ENCODE measurements at places on chromosomes 4 and X.

DNA sequence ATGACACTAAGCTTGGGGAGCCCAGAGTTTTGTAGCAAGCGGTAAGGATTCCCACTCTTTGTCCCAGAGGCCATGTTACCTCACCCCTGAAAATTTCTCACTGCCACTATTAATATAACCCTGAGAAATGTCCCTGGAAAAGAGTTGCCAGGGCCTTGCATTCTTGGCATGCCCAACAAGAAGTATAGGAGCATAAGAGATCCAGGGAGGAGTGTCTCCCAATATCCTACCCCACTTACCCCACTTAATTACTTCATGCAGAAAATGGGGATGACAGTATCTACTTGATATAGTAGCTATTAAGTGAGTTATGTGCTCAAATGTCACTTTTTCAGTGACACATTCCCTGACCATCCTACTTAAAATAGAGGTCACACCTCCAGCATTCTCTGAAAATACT, 120.5 kb upstream of the C1GALT1C1 start:
- no peak for DNase-seq

- DNase-seq = no peak
Observed at GRCh38 chr4:22514481-22514880, 1.4 kb downstream of the ADGRA3 start.

- DNase-seq = no peak
Observed at GRCh38 chr4:14383652-14384051, 618.6 kb upstream of the CPEB2 start.

DNA sequence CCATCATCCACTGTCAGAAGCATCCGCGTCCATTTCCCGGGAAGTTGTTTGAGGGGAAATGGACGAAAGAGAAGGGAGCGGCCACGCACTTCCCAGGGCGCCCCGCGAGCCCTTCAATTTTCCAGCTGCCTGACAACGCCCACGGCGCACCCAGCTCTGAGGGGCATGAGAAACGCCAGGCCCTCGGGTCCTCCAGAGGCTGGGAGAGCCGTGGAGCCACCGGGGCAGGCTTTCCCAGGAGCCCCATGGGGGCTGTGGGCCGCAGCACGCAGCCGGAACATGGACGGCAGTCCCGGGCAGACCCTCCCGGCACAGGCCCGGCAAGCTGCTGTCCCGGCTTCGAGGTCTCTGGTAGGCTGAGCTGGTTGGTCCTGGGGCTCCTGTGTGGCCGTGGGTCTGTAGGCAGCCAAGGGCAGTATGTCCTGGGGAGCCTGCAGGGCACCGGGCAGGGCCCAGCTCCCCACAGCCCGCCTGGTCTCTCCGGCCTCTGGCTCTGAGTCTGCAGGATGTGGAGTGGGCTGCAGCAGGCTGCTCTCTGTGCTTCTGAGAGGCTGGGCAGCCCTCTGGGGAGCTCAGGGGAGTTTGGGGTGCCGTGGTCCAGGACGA, 115.2 kb downstream of the FAM53A start:
- DNase-seq = no peak

DNA sequence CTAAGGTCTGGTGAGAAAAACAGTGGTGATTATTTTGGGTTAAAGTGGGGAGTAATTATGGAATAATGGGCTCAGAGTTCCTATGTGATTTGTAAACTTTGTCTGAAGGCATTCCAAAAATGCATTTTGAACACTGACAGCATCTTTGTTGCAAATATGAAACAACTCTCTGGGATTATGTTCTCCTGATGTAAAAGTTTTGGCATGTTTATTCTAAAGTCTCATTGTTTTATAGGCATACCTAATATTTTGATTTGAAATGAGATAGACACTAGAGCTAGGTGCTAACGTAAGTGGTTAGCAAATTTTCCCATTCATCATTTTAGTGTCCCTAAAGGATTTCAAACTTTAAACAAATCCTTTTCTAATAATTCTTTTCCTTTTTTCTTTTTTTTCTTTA, 140.9 kb upstream of the ANXA3 start:
- no peak for DNase-seq

GRCh38 chr4:28682847-28683246, 1822.2 kb downstream of the STIM2 start:
- no peak for DNase-seq

- no peak for DNase-seq
Observed at GRCh38 chr4:109011241-109012026, 248.6 kb upstream of the ETNPPL start.

DNA sequence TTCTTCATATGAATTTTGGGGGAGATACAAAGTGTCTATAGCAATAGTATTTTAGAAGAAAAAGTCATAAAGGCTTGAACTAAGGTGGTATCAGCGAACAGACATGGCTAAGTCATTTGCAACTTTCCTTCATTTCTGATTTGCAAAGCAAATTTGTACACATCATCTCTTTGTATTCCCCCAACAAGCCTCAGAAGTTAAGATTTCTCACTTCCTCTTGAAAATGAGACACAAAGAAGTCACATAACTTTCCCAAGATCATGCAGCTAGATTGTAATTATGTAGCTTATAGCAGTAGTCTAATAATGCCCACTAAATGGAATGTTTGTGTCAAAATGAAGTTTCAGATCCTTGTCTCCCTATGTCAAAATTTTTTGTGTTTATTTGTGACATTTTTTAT, 709.8 kb upstream of the HS3ST1 start:
- no peak for DNase-seq

DNA sequence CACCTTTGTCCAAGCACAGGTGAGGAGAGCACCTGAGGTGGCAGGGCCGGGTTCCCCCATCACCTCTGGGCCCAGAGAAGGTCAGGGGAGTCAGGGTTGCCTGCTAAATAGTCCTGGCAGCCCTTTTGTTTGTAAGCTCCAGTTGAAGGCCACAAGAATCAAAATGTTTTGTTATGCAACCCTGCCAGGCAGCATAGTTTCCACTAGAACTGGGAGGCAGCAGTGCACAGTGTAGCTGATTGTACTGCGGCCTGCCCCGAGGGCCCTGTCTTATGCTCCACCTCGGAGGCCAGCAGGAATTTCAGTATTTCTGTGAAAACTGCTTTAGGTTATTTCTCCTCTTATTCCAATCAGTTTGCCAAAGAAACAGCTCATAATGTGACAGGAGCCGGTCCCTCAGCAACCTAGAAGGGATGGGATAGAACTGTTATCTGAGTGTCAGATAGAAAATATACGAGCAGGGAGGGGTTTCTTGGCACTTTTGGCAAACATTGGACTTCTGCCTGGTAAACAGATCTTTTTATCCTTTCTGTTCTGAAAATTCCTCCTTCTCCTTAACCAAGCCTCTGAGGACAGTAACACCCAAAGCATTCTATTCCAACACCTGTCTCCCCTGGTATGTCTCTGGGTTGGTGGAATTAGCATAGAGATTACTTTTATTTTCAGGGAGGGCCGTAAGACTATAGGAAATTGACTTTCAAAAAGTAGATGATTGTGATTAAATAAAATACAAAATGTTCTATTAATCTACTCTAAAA, 93.6 kb downstream of the LNX1 start:
- no peak for DNase-seq

- no peak for DNase-seq
Observed at GRCh38 chrX:63754136-63754859, 30.7 kb downstream of the ARHGEF9 start.

GRCh38 chr4:62914758-62915157, 1494.5 kb downstream of the TECRL start:
- DNase-seq = no peak

- DNase-seq = no peak
Observed at GRCh38 chrX:153392642-153393321, 8.4 kb downstream of the PNMA6E start.

DNA sequence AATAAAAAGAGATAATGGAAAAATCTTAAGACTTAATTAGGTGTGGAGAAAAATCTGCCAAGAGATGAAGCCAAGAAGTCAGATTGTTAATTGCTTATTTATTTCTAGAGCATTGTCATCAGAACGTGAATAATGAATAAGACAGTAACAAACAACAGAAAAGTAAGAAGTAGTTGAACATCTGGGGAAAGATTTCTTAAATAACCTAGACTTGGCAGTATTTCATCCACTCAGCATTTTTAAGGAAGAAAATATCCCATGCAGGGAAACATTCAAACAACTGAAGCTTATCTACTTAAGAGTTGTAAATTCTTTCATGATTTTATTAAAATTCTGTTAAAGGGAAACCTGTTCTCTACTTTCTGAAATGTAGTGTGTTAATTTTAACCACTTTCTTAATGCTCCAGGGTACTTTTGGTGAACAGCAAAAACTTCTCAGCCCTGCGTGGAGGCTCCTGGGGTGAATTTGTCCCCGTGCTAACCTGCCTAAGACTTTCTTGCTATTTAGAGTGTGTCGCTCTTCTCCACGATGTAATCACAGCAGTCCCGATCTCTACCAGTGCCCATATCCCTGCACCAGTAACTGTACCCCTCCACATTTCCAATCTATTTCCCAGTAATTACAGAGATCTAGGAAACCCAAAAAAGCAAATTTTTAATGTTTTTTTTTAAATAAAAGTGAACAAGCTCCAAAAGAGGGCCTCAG, 124.6 kb downstream of the CORIN start:
- DNase-seq = no peak

DNA sequence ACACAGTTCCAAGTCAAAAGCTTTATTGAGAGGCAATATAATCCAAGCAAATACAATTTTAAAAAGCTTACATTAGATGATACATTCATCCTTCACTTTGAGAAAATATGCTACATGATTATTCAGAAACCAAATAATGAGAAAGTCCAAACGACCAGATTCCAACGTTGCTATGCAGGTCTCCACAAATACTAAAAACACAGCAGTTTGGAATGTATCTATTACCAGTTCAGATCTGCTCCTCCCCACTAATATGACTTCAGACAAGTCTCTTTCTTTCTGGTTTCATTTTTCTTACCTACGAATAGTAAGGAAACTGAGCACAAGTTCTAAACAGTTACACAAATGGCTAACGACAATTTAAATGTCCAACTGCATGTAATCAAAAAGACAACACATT, 9.5 kb downstream of the NAF1 start:
- no peak for DNase-seq

GRCh38 chrX:25285598-25285997, 269.8 kb upstream of the ARX start:
- DNase-seq = no peak

GRCh38 chr4:16227462-16227868, 1.2 kb upstream of the TAPT1 start:
- no peak for DNase-seq

- DNase-seq = no peak
Observed at GRCh38 chr4:176741253-176741652, 51.5 kb downstream of the VEGFC start.

GRCh38 chr4:95524184-95524583, 24.6 kb downstream of the UNC5C start:
- no peak for DNase-seq
